Stimulated activated CD4-positive, alpha-beta T cell treated with anti-CD3 and anti-CD28 coated beads, Interleukin-1b, Interleukin-23, amount 100 ng/mL, for 4 hours (primary cell): ENCODE measurements at places on chromosomes 2 and 18.

DNA sequence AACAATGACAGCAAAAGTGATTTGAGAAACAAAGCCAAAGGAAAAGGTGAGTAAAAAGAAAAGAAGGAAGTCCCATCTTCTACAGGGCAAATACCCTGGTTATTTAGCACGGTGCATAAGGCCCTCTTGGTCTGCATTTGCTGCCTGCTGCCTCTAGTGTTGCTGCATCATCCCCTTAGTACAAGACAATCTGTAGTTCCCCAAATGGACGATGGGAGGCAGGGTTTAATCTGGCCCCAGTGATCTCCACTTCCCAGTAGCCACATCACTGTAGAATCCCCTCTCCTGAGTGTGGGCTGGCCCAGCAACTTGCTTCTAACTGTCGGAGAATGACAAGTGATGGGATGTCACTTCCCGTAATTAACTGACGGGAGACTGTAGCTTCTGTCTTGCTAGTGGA, 85.1 kb downstream of the CTAGE1 start:
- DNase-seq, result no peak

- DNase-seq, result no peak
These were observed 81.8 kb downstream of the HDAC4 start for GRCh38 chr2:239318790-239319661.

DNA sequence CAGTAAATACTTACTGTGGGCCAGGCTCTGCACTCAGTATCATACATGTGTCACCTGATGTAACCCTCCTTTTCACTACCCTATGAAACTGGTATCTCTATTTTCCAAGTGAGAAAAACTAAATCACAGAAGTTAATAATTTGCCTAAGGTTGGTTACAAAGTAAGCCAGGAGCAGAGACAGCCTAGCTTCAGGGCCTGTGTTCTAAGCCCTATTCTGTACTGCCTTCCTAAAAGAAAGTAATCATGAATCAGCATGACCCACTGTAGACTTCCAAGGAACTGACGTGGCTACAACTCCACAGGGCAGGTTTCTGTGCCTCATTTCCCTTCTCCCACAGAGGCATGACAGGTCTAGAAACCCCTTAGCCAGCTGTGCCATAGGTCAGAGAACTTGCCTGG, 14.3 kb downstream of the ZNF142 start:
- no peak for DNase-seq

DNA sequence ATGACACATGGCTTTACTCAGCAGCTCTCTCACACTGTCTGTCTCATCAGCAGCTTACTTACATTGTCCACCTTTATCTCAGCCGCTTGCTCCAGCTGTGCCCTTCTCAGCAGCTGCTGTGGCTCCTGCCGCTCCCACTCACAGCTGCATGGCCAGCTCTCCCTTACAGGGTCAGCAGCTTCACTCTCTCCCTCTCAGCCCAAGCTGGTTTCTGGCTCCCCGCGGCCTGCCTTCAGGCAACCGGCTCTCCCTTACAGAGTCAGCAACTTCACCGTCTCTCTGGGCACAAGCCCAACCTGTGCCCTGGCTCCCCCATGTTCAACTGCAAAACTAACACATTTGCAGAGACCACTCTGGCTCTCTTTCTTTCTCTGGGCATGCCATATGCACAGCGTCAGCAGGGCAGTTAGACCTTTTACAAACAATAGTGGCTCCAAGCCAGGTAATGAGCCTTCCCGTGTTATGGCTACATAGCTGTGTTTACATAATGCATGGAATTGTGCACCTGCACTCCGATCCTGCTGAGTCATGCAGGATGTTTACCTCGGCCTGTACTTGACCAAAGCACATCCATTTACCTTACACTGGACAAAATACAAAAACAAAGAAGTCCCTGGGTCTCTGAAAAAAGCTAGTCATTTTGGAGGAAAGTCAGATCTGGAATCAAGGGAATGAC, 167.3 kb downstream of the DOK6 start:
- no peak for DNase-seq

DNA sequence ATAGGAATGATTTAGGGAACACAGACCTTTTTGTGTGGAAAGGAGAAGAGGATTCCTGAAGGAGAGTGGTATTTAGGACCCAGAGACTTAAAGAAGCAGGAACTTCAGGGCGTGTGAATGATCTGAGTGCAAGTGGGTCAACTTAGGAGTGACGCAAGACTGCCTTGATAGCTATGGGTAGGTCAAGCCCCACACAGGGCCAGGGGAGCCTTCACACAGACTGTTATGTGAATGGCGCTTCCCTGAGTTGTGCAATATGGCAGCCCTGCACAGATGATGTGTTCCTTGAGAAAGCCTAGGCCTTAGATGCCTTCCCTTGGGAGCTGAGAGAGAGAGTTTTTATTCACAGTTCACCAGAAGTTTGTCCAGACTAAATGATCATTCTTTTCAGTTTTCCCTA, 47.1 kb upstream of the IGFBP5 start:
- DNase-seq, result no peak

DNA sequence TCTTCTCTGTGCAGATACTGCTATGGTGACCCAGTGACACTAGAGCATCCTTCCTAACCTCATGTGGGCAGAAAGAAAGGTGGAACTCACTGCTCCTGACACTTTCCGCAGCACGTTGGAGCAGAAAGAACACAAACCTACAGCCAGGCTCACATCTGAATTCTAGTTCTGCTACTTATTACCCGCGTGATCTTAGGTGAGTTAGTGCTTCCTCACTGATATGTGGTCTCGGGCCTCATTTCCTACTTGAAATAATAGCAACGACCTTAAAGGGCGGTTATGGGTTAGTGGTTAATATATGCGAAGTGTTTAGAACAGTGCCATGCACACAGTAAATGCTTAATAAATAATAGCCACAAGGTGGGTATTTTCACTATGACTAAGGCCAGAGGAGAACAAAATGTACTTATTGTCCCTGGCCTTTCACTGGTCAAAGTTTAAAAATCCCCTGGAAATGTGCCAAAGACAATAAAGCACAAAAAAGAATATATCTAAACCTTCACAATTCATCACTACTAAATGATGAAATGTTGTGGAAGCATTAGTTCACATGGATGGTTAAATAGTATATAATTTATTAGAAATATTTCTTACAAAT, 66.6 kb downstream of the MYOM1 start:
- DNase-seq, result no peak

GRCh38 chr2:44291281-44292248, 16.3 kb downstream of the SLC3A1 start:
- no peak for DNase-seq

GRCh38 chr2:228771315-228771714, 499.8 kb downstream of the PID1 start:
- DNase-seq, result no peak

DNA sequence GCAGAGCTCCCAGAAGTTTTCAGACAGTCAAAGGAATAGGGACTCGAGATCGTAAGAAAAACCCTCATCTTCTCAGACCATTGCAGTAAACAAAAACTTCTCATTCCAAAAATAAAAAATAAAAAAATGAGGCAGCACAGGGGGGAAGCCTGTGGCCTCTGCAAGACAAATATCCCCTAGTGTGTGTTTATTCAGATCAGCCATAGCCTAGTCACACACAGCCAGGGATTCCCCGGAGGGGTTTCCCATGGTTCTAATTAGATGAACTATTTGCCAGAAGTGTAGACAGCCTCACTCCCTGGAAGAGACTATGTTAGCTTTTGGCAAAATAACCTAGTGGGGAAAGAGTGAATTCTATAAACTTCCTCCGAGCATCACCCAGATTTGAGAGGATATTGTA, 122.9 kb upstream of the KLF7 start:
- no peak for DNase-seq

DNA sequence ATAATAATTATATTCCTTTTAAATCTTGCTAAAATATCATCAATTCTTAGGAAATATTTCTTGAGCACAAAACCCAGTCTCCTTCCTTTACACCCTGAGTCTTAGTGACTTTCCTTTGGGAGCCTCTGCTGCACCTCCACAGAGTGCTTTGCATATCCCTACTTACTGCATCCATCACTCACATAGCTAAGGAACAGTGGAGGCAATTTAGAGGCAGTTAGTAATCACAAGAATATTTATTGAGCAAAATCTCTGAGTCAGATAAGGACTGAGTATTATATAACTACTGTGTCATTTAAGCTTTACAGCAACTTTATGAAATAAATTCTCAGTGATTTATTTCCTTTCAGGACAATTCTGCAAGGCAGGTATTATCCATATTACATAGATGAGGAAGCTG, 327.7 kb downstream of the TMX3 start:
- no peak for DNase-seq

GRCh38 chr2:72750466-72750865, 75.4 kb downstream of the EXOC6B start:
- no peak for DNase-seq

DNA sequence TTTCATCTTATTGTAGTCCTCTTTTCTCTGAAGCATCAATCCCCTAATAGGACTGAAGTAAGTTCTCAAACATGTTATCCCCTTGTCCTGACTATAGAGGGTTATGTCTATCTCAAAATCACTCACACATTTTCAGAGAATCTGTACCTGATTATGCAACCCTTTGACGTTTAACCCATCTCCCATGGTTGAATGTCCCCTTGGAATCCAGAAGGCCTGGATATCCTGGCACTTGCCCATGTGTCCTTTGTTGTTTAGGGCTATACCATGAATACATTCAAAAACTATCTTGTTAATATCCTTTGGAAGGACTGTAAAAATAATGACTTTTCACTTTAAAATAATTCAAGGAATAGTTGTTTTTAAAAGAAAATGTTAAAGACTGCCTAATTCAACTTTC, 66.3 kb upstream of the PSMD14 start:
- no peak for DNase-seq

GRCh38 chr2:121897335-121897970, 142.0 kb downstream of the TSN start:
- no peak for DNase-seq

DNA sequence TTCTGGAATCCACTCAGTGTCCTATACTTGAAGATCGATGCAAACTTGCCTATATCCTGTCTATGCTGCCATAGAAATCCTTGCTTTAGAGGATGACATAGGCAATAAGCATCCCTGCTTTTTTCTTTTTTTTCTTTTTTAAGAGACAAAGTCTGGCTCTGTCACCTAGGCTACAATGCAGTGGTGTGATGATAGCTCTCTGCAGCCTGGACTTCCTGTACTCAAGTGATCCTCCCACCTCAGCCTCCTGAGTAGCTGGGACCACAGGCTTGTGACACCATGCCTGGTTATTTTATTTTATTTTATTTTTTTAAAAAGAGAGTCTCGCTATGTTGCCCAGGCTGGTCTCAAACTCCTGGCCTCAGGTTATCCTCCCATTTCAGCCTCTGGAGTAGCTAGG, 76.9 kb downstream of the LBH start:
- DNase-seq, result no peak

DNA sequence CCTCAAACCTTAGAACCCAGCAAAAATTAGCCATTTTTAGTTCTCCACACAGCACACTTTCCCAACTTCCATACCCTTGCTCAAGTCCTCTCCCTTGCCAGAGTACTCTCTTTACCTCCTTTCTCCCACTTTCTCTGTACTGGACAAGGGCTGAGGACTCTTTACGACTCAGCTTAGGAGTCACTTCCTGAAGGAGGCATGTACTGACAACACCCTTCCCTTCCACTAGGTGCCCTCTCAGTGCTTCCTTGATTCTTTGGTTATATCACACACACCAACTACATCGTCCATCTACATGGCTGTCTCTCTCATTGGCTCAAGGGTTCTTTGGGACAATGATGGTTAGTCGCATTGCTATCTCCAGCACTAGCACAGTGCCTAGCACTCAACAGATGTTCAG, 5.2 kb upstream of the C18orf63 start:
- no peak for DNase-seq

DNA sequence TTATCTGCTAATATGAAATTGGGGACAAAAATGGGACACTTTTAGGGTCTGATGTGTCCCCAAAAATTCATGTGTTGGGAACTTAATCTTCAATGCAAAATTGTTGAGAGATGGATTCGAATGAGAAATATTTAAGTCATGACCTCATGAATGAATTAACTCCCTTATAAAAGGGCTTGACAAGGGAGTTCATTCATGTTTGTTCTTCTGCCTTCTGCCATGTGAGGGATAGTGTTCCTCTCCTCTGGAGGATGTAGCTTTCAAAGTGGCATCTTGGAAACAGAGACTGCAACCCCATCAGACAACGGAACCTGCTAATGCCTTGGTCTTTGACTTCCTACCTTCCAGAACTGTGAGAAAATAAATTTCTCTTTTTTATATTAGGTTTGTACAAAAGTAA, 89.2 kb upstream of the LINC00305 start:
- DNase-seq, result no peak

- no peak for DNase-seq
These were observed 209.6 kb upstream of the PIK3C3 start for GRCh38 chr18:41745166-41746049.

DNA sequence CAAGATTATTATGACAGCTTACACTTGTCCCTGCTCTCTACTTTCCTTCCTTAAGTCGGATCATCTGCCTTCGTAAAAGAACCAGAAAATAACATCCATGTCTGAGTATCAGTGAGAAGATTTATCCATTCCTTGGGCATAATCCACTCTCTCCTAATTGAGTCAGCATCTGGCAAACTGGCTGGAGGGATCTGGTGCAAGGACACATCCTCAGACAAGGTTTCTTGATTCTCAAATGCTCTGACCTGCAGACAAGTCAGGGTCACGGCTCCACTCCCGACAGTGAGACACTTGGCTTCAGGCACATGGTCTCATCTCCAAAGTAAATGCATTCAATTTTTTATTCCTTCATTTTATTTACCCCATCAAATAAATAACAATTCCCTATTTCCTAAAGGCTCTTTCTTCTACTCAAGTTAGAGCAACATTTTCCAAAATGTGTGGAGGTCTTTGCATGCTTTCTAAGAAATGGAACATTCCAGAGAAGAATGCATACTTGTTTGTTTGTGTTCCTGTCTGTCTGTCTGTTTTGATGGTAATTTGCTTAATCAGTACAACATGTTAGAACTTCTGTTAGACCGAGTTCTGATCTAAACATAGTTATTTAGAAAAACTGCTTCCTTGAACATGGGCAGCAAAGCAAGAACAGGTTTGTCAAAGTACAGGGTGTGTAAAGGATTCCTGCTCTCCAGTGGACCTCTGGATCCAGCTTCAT, 246.9 kb downstream of the IRS1 start:
- DNase-seq, result no peak

DNA sequence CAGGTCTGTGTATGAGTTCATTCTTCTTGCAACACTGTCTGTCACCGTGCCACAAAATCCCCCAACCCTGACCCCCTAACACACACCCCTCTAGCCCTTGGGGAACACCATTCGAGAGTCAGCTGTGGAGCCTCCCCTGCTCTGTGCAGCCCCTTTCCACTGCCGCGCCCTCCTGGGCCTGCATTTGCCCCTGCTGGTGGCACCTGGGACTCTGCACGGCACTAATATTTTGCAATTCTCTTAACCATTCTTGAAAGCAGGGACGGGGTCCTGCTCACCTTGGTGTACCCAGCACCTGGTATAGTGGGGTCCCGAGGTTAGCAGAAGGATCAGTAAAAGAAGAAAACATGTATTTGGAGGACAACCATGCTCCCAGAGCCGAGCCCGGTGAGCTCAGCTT, 124.0 kb downstream of the HDAC4 start:
- DNase-seq, result no peak

DNA sequence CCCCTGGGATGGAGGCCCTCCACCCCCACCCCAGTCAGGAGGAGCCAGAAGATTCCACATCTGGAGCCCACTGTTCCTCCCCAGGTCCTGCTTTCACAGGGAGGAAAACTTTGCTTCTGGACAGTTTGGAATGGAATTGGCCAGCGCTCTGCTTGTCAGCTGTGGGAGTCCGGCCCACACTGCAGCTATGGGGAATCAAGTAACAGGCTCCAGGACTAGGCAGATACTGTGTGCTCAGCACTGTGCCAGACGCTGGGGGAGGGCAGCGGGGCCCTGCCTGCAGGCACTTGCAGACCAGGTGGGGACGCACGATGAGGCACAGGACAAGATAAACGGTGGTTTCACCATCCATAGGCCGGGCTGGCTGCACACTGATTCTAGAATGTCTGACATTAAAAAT, 114.0 kb downstream of the STPG4 start:
- no peak for DNase-seq
